ENCODE measurements at places on chromosomes 4 and X.

- no peak for DNase-seq
Measured at GRCh38 chr4:43330288-43330687, 437.8 kb downstream of the GRXCR1 start.

GRCh38 chrX:13805241-13805640 lies 11.7 kb downstream of the GPM6B start:
- no peak for DNase-seq

DNA sequence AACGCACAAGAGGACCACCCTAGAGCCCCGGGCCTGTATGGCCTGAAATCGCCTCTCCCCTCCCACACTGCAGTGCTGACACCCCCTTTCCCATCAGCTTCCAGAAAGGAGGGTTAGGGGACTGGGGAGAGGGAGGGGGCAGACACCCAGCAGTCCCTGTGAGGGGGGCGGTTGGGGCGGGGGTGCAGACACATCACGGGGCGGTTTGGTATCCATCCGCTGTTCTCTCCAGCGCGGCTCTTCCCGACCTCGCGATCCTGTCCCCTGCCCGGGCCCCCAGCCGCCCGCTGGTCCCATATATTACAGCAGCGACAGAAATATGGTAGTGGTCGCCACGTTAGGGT lies 404 bp upstream of the GPRASP2 start:
- DNase-seq = no peak

DNA sequence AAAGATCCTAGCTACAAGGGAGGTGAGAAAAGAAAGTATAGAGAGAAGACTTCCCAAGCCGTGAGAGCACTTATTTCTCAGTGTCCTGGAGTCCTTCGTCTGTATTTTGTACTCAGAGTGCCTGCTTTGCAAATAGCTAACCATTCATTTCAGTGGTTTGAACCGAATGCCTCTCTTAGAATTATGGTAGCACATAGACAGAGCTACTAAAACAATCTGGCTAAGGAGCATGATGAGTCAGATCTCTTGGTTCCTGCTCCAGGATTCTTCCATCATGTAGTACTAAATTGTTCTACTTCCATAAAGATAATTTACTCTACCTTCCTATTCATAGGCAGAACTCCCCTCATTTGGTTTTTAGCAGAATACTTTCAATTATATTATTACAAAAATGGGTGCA lies 946.6 kb downstream of the STIM2 start:
- no peak for DNase-seq

DNA sequence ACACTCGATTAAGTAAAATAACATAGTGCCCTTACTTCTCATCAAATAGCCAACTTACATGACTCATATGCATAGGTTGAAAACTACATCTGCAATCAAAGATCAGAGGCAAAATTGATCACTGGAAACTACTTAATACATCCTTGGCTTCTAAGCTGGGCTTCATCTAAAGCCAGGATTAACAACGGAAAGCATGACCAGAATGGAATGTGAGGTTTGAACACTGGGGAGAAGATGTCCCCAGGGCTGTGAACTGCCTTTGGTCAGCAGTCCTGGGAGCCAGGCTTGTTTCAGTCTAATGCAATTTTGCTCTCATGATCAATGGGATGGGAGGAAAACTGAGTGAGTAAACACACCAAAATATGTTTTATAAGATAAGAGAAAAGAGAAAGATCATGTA lies 192.5 kb upstream of the TTC29 start:
- no peak for DNase-seq

- DNase-seq = no peak
Measured at GRCh38 chrX:37697169-37697760, 11.7 kb downstream of the XK start.

DNA sequence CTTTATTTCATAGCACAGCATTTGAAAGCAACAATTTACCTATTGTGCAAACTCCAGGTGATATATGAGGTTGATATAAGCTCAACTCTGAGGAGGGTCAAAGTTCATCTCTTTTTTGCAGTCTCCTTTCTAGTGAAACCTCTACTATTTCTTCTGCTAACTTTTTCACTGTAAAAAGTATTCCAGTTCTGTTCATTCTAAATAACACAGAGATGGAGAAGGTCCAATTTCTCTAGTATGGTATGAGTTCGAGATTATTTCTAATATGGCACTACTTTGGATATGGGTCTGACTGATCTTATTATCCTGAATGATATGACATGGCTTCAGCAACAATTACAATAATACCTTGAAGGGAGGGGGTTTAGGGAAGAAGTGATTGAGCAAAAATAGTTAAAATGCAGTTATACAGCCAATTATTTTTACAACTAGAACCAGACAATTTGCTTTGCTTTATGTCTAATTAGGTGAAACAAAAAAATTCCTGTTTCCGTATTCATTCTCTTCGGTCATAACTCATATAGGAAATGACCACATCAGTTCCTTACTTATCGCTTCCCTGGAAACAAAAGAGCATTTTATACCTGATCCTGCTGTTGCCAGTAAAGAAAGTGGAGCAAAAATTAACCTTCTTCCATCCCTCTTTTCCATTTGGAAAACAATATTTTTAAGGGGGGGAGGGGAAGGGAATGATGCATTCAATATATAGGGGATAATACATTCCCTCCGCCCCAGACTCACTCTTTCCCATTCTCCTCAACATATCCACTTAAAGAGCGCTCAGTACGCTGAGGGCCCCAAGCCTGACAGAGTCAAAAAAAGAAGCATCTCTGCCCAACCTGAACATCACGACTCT lies 1.0 kb downstream of the TBC1D9 start:
- no peak for DNase-seq

DNA sequence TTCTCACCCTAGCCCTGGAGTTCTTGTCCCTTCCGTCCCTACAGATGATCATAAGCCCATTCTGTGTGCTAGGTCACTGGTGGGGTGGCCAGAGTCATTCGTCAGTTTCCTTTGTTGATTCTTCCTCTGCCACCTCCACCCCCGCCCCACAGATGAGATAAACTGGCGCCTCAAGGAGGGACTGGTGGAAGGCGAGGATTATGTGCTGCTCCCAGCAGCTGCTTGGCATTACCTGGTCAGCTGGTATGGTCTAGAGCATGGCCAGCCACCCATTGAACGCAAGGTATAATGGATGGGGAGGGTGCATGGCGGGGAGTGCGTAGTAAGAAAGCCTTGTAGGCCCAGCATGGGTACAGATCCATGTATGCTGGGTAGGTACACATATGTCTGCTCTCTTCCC lies 6.4 kb downstream of the USP11 start:
- DNase-seq = no peak

DNA sequence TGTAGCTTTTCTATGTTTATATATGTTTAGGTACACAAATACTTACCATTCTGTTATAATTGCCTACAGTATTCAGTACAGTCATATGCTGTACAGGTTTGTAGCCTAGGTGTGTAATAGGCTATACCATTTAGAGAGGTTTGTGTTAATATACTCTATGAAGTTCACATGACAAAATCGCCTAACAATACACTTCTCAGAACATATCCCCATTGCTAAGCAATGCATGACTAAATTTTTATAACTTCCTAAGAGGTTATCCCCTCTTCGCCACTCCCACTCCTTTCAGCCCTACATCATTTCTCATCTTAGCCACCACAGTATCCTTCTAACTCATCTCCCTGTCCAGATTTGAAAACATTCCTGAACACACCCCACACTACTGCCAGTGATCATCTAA lies 83.7 kb upstream of the ZCCHC13 start:
- DNase-seq = no peak

GRCh38 chr4:17958181-17958580 lies 63.4 kb downstream of the LCORL start:
- no peak for DNase-seq

DNA sequence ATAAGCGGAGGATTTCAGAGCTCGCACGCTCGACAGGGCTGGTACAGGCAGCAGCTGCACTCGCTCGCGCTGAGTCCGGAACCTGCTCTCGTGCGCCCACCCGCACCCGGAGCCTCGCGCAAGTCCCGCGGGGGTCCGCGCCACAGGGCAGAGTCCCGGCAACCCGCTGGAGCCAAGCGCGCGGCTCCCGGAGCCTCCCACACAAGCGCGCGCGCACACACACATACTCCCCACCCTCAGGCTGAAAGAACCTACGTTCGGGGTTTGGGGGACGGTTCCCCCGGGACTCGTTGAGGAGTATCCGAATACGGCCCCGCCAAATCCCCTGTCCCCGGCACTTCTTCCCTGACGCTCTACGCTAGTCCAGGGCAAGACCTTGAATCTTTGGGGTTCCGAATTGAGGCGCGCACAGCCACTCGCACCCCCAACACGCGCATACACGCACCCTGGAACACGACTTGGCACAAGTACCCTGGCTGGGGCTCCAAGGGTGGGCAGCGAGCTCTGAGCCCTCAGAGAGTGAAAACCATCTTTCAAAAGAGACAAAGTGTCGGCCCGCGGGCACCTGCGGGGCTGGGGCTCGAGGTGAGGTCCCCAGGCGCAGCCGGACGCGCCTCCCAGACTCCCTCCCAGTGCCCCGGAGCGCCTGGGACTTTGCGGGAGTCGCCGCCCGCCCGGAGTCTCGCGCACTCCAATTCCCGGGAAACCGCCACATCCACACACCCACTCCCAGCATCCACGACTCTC lies 952 bp downstream of the ANOS1 start:
- no peak for DNase-seq

- no peak for DNase-seq
Measured at GRCh38 chrX:477441-478012, 90.8 kb upstream of the PPP2R3B start.

- no peak for DNase-seq
Measured at GRCh38 chr4:166309286-166309685, 436.2 kb downstream of the TLL1 start.

- no peak for DNase-seq
Measured at GRCh38 chrX:67607466-67607865, 63.6 kb downstream of the AR start.

DNA sequence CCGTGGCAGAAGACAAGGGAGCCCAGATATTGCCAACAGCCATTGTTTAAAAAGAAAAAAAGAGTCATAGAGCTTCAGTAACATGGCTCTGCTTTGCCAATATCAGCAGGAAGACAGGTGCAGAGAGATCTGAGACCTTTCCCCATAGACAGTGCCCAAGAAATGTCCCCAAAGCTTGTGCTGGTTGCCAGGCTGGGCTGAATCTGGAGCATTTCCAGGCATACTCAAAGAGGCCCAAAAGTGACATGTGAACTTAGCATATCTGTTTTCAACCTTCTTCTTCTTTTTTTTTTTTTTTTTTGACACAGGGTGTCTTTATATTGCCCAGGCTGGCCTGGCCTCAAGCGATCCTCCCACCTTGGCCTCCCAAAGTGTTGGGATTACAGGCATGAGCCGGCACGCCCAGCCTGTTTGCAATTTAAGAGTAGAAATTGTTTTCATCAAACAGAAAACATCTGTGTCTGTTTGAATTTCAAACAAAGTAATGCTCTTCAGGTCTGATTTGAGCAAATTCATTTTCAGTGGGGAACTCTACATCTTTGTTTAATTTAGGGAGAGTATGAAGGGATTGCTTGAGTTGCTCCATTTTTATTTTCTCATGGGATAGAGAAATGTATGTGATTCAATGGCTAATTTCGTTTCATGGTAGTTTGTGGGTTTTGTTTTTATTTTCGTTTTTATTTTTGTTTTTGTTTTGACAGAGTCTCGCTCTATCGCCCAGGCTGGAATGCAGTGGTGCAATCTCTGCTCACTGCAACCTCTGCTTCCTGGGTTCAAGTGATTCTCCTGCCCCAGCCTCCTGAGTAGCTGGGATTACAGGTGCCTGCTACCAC lies 56.6 kb upstream of the RBM47 start:
- no peak for DNase-seq
